Fibroblast of skin of right biceps (primary cell): ENCODE measurements at places on chromosomes 6 and 20.
A peak's percentile ranks its signal among the peaks of the same experiment; 100 is the strongest.

DNA sequence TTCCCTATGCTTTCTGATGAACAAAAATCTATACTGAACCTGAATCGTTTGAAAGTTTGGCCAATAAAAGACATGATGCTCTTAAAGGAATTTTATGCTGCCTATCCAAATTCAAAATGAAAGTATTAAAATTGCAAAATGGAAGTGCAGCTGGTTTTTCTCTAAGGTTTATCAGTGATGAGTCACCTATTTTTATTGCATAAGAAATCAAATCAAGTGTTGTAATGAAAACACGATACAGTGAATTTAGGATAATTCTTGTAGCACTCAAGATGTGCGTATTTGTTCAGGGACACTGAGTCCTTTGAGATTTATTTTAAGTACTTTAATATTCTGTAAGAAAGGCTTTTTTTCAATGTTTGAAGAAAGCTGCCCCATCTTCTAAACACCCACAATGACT is 409.5 kb downstream of the ADGRB3 start:
- DNase-seq, result no peak

- DNase-seq, result peak; percentile 10
Observed at GRCh38 chr6:30378290-30378937, 33.5 kb downstream of the RPP21 start.

DNA sequence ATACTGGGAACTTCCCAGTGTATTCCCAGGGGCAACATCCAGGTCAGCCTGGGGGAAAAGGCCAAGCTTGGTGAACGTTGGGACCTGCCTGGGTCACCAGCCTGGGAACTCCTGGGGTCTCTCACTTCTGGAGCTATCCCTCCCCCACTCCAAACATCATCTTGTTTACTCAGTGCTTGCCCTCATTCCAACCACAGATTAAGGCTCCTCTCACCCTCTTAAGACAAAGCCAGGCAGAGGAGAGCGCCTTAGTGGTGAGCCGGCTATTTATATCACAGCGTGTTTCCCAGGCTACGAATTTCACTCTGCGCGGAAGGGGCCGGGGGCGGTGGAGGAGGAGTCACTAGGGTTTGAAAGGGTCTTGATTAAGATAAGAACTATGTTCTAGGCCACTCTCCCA is 12.1 kb downstream of the PRPH2 start:
- no peak for DNase-seq

- no peak for DNase-seq
Observed at GRCh38 chr6:168735268-168735949, 294.4 kb downstream of the SMOC2 start.

GRCh38 chr6:163008186-163008585 is 280.4 kb downstream of the PACRG start:
- DNase-seq, result no peak

DNA sequence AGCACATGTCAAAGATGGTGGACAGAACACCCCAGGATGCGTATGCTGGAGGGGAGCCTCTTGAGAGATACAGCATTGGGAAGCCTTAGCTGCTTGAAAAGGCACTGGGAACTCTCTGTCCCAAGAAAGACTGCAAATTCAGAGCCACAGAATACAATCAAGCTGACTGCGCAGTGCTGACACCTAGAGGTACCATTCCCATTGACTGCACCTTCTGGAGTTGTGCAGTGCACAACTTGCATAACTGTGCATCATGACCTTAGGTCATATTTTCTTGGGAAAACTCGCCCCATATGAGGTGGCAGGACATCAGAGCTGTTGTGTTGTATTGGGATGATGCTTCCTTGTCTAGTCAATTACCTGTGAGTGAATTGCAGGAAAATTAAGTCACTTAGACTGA is 646.5 kb upstream of the NOX3 start:
- DNase-seq, result no peak

DNA sequence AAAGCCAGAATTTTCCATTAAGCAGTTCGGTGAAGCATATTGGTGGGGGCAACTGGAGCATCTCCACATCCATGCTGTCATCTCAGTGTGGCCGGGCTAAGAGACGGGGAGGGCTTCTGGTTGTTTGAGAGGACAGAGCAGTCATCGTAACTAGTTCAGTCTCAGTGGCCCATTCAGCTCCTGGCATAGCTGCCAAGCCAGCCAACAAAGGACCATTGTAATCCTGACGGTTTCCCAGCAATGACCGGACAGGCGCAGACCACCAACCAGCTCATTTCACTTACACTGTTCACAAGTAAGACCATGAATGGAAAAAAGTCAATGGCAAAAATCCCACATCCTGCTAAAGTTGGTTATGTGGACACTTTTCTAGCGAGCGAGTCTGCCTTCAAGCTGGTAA is 14.9 kb upstream of the HDDC2 start:
- DNase-seq, result no peak

DNA sequence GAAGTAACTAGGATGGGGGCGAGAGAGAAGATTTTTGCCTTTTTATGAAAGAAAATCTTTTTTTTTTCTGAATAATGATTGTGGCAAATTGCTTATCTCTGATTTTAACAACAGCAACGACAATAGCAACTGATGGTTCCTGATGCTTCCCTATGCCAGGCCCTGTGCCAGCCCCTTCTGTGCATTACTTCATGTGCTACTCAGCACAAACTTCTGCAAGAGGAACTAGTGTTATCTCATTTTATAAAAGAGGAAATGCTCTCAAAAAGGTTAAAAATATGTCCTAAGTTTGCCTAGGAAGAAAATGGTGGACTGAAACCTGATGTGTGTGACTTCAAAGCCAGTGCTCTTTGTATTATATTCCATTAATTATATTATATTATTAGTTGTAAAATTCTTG is 74.0 kb upstream of the RALGAPA2 start:
- no peak for DNase-seq

GRCh38 chr6:108689272-108690161 is 128.8 kb downstream of the FOXO3 start:
- no peak for DNase-seq

GRCh38 chr6:41836022-41836659 is 48.6 kb downstream of the TOMM6 start:
- DNase-seq, result peak; percentile 4

- DNase-seq, result peak; percentile 29
Observed at GRCh38 chr20:53814060-53814459, 220.4 kb upstream of the ZNF217 start.

DNA sequence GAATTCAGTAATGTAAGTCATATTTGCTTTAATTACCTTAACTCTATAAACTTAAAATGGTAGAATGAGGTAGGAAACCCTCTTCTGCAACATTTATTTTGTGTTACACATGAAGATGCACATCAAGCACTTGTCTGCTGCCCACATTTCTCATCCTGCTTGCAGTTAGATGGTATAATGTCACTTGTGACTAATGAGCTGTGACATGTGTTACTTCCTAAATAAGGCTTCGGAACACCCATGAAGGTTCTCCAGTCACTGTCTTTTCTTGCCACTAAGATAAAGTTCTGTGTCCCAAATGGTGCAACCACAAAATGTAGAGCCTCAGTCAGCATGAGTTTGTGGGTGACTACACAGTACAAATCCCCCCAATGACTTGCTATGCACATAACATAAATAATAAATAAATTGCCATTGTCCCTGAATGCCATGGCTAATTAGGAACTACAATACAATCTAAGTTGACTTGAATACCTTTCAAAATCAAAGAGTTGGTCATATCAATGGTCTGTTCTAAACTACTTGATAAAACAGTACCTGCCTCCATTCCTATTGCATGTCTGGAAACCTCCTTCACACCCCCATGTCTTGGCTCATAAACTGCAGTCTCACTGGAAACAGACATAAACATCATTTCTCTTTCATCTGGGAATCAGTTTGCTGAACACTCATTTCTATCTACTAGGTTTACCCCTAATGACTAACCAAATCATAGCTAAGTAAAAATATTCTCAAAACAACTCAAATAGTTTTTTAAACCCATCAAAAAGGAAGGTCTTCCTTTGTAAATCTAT is 157.2 kb downstream of the PTPRK start:
- DNase-seq, result no peak

- DNase-seq, result no peak
Observed at GRCh38 chr6:44657206-44657819, 269.8 kb downstream of the CDC5L start.

DNA sequence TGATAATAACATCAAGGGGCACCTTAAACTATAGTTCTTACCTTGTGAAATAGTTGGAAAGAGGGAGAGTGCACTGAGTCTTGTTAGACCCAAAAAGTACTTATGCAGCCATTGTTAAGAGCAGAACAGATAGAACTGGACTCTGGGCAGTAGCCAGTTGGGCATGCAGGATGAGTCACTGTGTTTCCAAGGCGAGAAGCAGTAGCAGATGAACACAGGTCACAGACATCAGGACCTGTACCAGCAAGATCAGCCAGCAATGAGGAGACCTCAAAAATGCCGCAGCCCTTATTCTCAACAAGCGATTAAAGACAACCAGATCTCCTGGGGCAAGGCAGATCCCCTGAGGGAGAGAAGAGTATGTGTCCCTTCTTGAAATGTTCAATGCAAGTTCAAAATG is 79.0 kb downstream of the SAMD3 start:
- no peak for DNase-seq

- DNase-seq, result no peak
Observed at GRCh38 chr20:47925593-47925992, 140.3 kb upstream of the SULF2 start.

- peak; percentile 83 for DNase-seq
Observed at GRCh38 chr6:144286503-144287393, 1.6 kb downstream of the UTRN start.

DNA sequence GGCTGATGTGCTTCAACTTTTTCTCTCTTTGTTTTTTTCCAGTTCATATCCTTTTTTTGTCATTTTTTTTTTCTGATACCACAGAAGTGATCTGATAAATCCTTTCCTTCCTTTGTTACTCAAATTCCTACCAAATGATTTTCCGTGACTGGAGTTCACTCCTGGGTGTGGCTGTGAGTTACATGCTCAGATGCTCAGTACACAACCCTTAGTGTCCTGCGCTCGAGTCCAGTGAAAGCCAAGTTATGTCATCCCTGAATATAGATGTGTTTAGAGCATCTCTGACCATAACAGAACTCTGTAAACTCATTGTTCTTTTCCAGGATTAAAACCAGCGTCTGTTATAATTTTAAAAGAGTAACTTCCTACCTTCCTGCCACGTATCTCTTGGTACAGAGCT is 147.2 kb upstream of the AKAP12 start:
- no peak for DNase-seq

DNA sequence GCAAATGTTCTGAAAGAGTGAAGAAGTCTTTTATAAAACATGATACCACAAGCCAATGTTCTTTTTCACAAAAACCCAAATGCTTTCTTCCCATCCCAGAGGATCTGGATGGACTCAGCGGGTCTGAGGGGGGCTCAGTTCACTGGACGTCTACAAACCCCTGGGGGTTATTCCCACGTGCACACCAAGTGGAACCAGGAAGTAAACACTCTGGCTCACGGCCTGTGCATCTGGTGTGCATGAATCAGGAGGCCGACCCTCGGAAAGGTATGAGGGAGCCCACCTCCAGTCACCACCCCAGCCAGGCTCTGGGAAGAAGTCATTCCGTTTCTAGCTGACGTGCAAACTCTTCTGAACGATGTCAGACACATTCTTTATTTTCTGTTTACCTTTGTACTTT is 252.2 kb downstream of the DLL1 start:
- no peak for DNase-seq

DNA sequence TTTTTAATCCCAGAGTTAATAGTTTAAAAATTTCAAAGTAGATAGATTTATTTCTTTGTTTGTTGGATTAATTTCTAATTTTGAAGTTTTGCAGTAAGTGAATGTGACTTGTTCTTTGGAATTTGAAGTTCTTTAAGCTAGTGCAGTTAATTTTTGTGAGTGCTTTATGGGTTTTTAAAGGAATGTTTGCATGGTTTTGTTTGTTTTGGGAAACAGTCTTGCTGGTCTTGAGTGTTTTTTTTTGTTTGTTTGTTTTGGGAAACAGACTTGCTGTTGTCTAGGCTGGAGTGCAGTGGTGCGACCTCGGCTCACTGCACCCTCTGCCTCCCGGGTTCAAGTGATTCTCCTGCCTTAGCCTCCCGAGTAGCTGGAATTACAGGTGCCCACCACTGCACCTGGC is 9.5 kb downstream of the PANK2 start:
- DNase-seq, result no peak

- DNase-seq, result peak; percentile 97
Observed at GRCh38 chr6:147170269-147170668, 33.9 kb upstream of the STXBP5 start.

- peak; percentile 30 for DNase-seq
Observed at GRCh38 chr6:139308286-139308916, 16.6 kb upstream of the TXLNB start.

DNA sequence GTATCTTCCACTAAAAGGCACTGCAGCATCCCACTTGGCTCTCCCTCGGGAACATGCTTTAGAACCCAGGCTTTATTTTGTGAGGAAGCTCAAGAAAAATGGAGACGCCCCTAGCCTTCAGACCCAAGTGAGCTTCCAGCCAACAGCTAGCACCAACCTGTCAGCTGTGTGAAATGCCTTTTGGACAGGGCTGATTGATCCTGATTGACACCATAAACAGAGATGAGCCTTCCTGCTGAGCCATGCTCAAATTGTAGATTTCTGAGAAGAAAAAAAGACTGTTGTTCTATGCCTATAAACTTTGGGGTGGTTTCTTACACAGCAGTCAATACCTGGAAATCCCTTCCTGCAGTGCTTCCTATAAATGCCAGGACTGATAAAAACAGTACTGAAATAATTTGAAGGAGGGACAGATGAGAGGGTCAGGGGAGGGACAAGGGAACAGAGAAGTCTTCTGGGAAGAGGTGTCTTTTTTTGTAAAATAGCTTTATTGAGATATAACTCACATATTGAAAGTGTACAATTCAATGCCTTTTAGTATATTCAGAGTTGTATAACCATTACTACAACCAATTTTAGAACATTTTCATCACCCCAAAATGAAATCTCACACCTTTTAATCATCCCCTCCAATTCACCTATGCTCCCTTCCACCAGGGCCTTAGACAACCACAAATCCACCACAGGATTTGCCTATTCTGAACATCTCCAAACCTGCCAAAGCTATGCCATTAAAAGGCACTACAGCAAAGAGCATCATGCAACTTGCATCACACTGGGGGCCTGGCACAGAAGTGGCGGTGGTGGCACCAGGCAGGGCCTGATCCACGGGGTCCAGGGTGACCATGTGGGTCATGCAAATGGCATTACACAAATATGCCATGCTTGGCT is 2.7 kb upstream of the STK4 start:
- no peak for DNase-seq

DNA sequence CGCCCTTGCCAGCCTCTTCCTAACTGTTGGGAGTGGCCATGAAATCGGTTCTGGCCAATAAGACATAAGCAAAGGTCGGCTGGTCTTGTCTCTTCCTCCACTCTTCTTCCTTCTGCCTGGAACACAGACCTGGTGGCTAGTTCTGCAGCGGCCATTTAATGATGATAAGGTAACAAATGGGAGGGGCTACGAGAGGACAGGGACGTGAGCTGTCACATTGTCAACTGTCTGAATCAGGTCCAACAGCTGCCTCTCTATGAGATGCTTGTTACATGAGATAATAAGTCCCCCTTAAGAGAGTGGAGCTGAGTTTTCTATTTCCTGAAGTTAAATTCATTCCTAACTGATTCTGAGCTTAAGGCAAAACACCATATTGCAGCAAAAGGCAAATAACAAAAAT is 12.5 kb upstream of the TMEM242 start:
- DNase-seq, result no peak

- peak; percentile 84 for DNase-seq
Observed at GRCh38 chr6:13992417-13993055, 67.8 kb downstream of the RNF182 start.
